ENCODE measurements at places on chromosomes 5 and 9.
A peak's percentile ranks its signal among the peaks of the same experiment; 100 is the strongest.

- no peak for DNase-seq
Observed at GRCh38 chr5:8019719-8020218, 150.8 kb downstream of the MTRR start.

GRCh38 chr5:143968071-143968878 lies 156.3 kb downstream of the HMHB1 start:
- DNase-seq: no peak

- DNase-seq: peak; percentile 30
Observed at GRCh38 chr9:12784461-12785259, 9.8 kb downstream of the LURAP1L start.

DNA sequence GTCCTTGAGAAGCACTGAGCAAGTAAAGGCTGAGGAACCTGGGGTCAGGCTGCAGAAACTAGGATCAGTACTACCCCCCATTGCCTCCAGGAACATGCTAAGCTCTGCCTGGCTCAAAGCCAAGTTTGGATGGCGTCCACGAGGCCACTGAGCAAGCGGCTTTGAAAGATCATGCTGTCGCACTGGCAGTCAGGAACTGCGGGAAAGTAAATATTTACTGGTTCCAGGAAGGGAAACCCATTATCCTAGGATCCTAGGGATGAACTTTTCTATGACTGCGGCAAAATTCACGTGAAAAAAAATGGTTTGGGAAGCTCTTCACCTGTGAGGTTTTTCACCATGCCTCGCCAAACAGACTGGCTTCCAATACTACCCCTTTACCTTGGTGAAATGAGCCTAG lies 75.3 kb upstream of the PJA2 start:
- DNase-seq: peak; percentile 44

- no peak for DNase-seq
Observed at GRCh38 chr5:127599320-127599719, 49.6 kb upstream of the CTXN3 start.

Measured in gastrocnemius medialis (tissue), 4 donors.